ENCODE measurements at places on chromosomes 2 and 18. TPM values are rescaled to one million over a fixed set of nuclear protein-coding genes. Genes with fewer than 3 reads are reported as not detected.

GAD1 gene
- total RNA-seq: 1.7 TPM

DNA sequence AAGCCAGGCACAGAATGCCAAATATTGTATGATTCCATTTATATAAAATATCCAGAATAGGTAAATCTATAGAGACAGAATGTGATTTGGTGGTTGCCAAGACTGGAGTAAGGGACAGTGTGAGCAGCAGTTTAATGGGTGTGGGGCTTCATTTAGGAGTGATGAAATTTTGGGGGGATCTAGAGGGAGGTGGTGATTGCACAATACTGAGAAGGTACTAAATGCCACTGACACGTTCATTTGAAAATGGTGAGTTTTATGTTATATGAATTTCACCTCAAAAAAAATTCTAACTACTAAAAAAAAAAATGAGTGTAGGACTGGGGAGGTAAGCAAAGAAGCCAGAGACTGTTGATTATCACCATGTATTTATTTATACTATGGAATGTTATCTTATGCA is 974.5 kb upstream of the ZEB2 start:
- DNase-seq: no peak
- no peaks in the 10 kb centered on the region for H3K27me3 ChIP-seq
- H3K27ac ChIP-seq: no peak overlapping the region
- no peaks in the 10 kb centered on the region for H3K4me1 ChIP-seq
- no peaks in the 10 kb centered on the region for H3K36me3 ChIP-seq

DNA sequence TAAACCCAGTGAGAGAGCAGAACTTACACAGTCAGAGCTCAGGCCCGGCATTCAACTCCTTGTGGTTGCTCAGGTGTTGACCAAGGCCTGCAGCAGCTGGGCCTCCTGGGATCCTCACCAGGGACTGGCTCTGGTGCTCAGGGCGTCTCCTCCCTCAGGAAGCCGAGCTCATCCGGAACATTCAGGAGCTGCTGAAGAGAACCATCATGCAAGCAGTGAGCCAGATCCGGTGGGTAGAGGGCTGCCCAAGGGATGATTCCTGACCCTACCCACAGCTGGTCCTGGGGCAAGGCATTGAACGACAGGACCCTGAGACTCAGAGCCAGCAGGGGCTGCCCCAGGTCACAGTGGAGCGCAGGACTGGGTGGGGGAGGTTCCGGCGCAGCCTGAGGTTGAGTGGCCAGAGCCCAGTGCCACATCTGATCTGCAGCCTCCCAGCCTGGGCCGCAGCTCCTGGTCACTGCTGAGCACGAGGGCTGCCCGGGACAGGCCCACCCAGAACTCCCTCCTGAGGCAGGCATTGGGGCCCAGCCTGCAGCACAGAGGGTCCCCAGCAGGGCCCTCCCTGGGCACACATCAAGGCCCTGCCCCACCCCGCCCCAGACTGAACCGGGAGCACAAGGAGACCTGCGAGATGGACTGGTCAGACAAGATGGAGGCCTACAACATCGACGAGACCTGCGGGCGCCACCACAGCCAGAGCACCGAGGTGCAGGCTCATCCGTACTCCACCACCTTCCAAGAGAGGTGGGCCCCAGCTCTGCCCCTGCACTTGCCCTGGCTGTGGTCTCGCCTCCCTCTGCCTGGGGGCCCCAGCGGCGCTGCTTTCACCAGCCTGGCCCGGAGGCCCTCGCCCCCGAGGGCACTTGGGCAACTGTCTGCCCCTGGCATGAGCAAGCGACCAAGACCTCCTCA is 2.4 kb downstream of the TEKT4 start:
- peak; percentile 62 for DNase-seq
- no peak overlapping the region for H3K4me3 ChIP-seq
- H3K36me3 ChIP-seq: no peaks in the 10 kb centered on the region
- peaks cover 3% of the 10 kb centered on the region for H3K27me3 ChIP-seq
- H3K27ac ChIP-seq: no peak overlapping the region
- H3K4me1 ChIP-seq: no peaks in the 10 kb centered on the region

DNA sequence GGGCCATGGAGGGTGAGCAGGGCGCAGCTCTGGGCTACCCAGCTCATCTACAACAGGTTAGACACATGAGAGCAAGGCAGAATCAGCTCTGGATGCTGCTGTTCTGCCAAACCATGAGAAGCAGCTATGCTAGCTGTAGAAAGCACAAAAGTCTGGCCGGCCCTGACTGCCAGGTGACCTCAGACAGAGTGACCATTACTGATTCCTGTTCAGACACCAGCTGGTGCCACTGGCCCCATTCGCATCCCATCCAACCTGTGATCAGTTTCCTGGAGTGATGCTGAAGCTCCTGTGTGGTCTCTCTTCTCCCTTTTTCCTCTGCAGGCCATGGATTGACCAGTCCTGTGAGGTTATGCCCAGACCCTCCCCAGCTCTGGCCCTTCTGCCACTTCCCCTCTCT is 14.3 kb downstream of the RBMS1 start:
- peaks cover 20% of the 10 kb centered on the region for H3K4me1 ChIP-seq
- no peak for DNase-seq
- no peak overlapping the region for H3K27ac ChIP-seq
- peaks cover 20% of the 10 kb centered on the region for H3K36me3 ChIP-seq

- no peak overlapping the region for H3K4me3 ChIP-seq
- H3K27me3 ChIP-seq: peaks cover 3% of the 10 kb centered on the region
- no peak overlapping the region for H3K27ac ChIP-seq
- DNase-seq: no peak
Observed at GRCh38 chr2:238315031-238315595, 5.2 kb upstream of the TRAF3IP1 start.

GRCh38 chr2:196331143-196331542 is 159.8 kb upstream of the STK17B start:
- H3K27ac ChIP-seq: no peak overlapping the region
- H3K36me3 ChIP-seq: no peaks in the 10 kb centered on the region
- H3K4me3 ChIP-seq: no peak overlapping the region

DNA sequence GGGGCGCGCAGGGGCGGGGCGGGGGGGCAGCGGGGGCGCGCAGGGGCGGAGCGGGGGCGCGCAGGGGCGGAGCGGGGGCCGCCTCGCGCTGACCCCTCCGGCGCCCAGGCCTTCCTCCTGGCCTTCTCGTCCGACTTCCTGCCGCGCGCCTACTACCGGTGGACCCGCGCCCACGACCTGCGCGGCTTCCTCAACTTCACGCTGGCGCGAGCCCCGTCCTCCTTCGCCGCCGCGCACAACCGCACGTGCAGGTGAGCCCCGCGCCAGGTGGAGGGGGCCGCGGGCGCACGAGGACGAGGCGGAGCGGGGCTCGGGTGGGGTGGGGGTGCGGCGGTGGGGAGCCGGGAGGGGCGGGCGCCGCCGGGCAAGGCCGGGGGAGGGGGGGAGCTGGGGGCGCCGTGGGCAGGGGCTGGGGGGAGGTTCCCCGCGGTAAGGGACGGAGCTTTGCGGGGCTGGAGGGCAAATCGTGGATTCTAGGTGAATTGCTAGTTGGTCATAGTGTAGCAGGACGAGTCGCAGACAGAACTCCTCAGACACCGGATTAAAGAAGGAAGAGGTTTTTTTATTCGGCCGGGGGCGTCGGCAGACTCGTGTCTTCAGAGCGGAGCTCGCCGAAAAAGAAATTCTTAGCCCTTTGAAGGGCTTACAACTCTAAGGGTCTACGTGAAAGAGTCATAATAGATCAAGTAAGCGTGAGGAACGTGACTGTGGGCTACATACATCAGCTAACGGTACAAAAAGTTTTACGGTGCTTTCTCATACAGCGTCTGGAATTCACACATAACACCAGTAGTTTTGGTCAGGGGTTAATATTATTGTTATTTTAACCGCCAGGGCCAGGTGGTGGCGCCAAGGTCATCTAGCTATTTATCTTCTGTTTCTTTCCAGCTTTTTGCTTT is 29.9 kb downstream of the ANO7 start:
- peak overlapping the region; percentile 94 for H3K4me3 ChIP-seq
- peaks cover 4% of the 10 kb centered on the region for H3K36me3 ChIP-seq
- DNase-seq: no peak
- H3K4me1 ChIP-seq: peaks cover 11% of the 10 kb centered on the region
